ENCODE measurements at places on chromosomes 2 and 18.

- DNase-seq = peak; percentile 37
Measured at GRCh38 chr2:230864605-230865306, at the start of gene ITM2C. Gene ITM2C (plus strand): TSS chr2:230864942. CDS start chr2:230865026, 84 bp downstream.

GRCh38 chr2:55620123-55620779, 2.8 kb upstream of the PPP4R3B start:
- no peak for DNase-seq

GRCh38 chr18:55013685-55014084, 54.4 kb upstream of the CCDC68 start:
- DNase-seq = no peak

DNA sequence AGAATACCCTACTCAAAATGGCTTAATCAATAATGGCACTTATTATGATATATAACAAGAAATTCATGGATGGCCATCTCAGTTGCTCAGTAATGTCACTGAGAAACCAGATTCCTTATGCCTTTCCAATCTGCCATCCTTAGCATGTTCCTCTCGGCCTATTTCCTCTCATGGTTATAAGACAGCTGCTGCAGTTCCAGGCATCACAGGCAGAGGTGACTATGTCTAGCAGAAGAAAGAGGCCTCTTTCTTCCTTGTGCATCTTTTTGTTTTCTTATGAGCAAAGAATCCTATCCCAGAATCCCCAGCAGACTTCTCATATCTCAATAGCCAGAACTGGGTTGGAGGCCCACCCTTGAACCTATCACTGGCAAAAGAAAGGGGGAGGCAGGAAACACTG, 310.6 kb upstream of the SPRED2 start:
- no peak for DNase-seq

DNA sequence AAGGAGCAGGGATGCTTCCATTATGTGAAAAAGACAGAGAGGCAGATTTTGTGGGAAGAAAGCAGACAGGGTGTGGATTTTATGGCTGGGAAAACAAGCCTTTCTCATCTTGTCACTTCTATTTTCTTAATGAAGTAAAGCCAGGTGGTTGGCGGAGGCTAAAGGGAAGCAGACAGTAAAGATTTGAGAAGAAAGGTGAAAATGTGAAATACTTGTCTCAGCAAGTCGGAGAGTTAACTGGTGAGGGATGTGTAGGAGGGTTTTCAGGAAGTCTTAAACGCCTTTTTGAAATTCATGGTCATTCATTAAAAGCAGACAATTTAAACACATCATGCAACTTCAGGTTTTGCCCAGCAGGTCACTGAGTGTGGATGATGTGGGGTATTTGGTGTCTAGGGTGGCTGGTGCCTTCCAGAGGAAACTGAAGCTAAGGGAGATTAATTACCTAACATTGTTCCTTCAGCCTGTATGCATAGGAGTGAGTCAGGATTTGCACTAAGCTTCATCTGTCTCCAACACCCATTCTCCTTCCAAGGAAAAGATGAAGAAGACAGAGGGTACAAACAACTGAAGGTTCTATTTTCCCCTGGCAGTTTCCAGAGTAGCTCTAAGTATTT, 20.7 kb downstream of the SLC14A2 start:
- DNase-seq = no peak

DNA sequence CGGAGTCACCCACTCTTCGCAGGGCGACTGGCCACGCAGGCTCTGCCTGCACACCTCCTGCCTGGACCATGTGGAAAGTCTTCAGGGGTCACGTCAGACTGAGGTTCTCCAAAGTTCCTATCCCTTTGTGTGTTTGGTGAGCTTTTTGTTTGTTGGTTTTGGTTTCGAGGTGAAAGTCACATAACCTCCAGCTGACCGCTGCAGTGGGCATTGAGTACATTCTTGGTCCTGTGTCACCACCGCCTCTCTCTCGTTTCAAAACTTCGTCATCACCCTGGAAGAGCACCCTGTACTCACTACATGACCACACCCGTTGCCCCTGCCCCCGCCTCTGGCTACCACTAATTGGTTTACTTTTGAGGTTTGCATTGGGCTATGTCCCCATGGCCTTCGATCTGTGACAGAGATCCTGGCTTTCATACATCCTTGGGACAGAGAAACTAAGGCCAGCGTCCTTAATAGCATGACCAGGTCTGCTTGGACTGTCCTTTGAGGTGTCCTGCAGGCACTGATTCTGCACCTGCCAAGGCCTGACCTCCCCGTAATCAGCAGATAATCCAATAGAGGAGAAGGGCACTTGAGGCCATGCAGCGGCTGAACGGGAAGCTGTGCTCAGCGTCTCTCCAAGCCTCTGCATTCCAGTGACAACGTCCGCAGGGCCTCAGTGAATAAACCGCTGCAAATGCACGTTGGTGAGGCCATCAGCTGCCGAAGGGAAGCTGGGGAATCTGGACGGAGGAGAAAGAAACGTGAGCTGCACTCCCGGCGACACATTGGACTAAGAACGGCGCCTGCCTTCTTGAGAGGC, 46.8 kb downstream of the SH3BP4 start:
- DNase-seq = no peak

DNA sequence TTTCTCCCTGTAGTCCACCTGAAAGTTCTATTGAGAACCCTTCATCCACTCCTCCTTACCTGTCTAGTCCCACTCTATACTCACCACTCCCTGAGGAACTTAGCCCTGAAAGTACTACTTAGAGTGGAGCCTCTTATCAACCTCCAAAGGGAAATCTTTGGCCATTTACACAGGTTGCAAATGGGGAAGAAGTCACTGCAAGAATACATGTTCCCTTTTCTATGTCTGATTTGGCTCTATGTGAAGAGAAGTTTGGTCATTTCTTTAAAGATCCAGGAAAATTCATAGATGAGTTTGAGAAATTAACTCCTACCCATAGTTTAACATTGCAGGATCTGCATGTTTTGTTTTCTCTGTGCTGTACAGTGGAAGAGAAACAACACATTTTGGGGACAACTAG, 22.9 kb upstream of the MGAT4A start:
- DNase-seq = no peak
